ENCODE measurements at places on chromosomes 12 and 14. TPM values are rescaled to one million over a fixed set of nuclear protein-coding genes. Genes with fewer than 3 reads are reported as not detected.

Gene PLCZ1
- 0.49 TPM for polyA plus RNA-seq

Gene EPYC
- not detected for polyA plus RNA-seq

Gene FBXW8
- 18.2 TPM for polyA plus RNA-seq

Gene RNASE7
- not detected for polyA plus RNA-seq

Gene EGLN3
- polyA plus RNA-seq = 49.9 TPM

Gene C1S
- 19.1 TPM for polyA plus RNA-seq

Gene AP1G2
- 57.6 TPM for polyA plus RNA-seq

Gene PLEKHG7
- not detected for polyA plus RNA-seq

Gene CD27
- polyA plus RNA-seq = 3.6 TPM

Gene ZFHX2
- polyA plus RNA-seq = 31.3 TPM

Gene PGF
- polyA plus RNA-seq = 8.1 TPM

Gene REP15
- 1.8 TPM for polyA plus RNA-seq

Gene TOMM20L
- 1.3 TPM for polyA plus RNA-seq

Gene ZC2HC1C
- 5.3 TPM for polyA plus RNA-seq

Gene ESRRB
- polyA plus RNA-seq = 5.6 TPM

Gene KLRG1
- 6.7 TPM for polyA plus RNA-seq

Measured in spinal cord (tissue), 10 donors.